ENCODE measurements at places on chromosomes 1 and 21.

DNA sequence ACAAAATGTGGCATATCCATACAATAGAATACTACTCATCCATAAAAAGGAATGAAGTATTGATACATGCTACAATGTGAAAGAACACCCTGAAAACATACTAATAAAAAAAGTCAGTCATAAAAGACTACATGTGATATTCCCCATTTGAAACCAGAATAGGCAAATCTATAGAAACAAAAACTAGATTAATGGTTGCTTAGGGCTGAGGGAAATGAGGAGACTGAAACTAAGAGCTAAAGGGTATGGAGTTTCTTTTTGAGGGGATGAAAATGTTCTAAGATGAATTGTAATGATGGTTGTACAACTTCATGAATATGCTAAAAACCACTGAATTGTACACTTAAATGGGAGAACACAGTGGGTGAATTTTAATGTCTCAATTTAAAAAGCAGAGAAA, 50.9 kb downstream of the ACBD6 start:
- no peak for DNase-seq

GRCh38 chr21:44283948-44284347, 1.7 kb upstream of the AIRE start:
- DNase-seq, result no peak

- DNase-seq, result peak; percentile 6
Measured at GRCh38 chr1:186404454-186405051, 28.9 kb downstream of the ODR4 start.

- no peak for DNase-seq
Measured at GRCh38 chr1:82377201-82377884, 576.6 kb downstream of the ADGRL2 start.

GRCh38 chr1:11967028-11967547, 13.2 kb upstream of the MFN2 start:
- peak; percentile 38 for DNase-seq

DNA sequence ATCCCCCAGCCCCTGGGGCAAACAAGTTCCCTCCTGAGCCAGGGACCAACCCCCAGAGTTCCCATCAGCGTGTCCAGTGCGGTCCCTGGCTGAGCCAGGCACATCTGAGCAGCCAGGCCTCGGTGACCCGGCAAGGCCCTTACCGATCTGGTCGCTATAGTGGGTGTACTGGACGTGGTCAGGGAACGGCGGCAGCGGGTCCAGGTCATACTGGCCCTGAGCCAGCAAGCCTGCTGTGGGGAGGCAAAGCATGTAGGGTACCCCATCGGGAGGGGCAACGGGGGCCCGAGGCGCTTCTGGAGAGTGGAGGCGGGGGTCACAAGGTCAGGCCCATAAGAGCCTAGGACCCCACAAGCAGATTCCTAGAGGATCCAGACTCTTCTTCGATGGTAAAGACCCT, 3.5 kb downstream of the MFAP2 start:
- no peak for DNase-seq

GRCh38 chr1:163267962-163268361, 53.8 kb upstream of the NUF2 start:
- no peak for DNase-seq

- DNase-seq, result no peak
Measured at GRCh38 chr1:21317690-21318043, 27.4 kb upstream of the ECE1 start.

GRCh38 chr1:53115403-53116306, 26.8 kb downstream of the SLC1A7 start:
- no peak for DNase-seq

- no peak for DNase-seq
Measured at GRCh38 chr1:45789601-45790000, 13.8 kb upstream of the MAST2 start.

DNA sequence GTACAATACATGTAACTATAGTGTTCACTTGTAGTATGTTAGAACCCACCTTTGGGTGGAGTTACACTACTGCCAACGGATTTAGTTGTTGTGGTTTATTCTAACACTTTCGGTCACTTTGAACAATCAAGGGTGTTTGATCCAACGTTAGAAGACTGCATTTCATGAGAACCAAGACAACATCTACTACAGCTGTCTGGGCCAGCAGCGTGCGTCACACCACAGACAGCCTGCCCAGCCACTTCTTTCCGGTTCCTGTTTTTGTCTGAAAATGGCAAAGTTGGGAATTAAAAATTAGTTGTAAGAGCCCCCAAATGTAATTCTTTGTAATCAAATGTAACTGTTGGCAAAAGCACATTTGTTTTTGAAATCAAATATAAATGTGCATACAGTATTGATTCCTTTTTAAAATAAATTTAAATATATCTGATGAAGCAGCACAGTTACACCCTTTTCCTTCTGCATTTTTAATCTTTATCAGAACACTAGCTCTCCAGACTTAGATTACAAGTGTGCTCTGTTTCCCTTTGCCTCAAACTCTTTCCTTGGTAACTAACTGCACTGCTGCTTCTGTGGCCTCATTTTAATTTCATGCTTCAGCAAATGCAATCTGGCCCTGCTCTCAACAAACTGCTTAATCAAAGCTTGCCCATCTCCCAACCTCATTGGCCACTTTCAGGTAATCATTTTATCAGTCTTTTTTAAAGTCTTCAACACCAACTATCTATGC, 86.6 kb upstream of the DPH5 start:
- DNase-seq, result no peak

DNA sequence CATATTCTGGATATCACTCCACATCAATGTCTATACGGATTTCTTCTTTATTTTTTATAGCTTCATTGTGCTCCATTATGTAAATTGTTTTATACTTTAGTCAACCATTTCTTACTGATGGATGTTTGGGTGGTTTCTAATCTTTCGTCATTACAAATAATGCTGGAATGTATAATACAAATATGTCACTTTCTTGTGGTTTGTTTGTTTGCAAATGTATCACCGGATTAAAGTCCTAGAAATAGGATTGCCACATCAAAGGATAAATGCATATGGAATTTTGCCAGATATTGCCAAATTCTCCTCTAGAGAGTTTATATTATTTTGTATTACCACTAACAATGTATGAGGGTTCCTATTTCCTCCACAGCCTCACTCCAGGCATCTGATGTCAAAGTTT, 48.7 kb upstream of the PRDM2 start:
- no peak for DNase-seq

- no peak for DNase-seq
Measured at GRCh38 chr1:18703041-18703621, 72.5 kb downstream of the PAX7 start.

GRCh38 chr1:109478806-109479205, 4.9 kb upstream of the ATXN7L2 start:
- no peak for DNase-seq

GRCh38 chr1:160020196-160020595, 11.6 kb downstream of the PIGM start:
- no peak for DNase-seq

DNA sequence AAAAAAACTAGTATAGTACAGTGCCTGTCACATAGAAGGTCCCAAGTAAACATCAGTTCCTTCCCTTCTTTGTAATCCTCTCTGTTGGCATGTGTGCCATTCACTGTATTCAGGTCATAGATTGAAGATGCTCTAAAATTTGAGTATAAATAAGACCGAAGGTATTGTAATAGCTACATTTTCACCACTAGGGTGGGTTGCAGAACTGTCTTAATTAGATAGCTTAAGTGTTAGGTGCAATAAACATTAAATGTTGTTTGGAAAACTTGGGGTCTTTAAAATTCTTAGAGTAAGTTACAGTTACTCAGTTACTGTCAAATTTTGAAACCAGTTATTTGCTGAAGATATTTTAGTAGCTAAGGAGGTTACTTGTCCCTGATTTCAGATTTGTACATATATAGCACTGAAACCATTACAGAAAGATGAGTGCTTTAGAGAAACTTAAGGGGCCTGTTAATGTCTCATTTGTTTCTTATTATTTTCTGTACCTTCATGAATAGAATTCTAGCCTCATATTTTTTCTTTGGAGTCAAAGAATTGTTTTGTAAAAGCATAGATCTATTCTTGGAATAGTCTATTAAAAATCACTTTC, 24.3 kb downstream of the PER3 start:
- DNase-seq, result no peak

- no peak for DNase-seq
Measured at GRCh38 chr1:232538224-232538942, 91.5 kb downstream of the SIPA1L2 start.

DNA sequence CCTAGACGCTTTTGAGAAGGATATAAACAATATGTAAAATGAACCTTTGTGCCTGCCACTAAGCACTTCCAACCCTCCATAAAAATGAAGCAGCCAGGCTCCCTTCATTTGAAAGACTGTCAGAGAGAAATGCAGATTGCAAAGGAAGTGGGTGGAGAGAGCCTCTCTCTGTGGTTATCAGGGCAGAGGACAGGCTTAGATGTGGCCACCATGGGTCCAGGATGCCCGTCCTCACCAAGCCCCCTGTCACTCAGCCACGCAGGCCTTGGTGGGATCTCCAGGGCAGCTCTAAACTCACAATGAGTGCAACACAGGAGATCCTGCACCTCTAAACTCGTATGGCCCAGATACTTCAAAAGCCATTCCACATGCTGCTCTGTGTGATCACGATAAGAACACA, 37.9 kb downstream of the TMPRSS2 start:
- no peak for DNase-seq

DNA sequence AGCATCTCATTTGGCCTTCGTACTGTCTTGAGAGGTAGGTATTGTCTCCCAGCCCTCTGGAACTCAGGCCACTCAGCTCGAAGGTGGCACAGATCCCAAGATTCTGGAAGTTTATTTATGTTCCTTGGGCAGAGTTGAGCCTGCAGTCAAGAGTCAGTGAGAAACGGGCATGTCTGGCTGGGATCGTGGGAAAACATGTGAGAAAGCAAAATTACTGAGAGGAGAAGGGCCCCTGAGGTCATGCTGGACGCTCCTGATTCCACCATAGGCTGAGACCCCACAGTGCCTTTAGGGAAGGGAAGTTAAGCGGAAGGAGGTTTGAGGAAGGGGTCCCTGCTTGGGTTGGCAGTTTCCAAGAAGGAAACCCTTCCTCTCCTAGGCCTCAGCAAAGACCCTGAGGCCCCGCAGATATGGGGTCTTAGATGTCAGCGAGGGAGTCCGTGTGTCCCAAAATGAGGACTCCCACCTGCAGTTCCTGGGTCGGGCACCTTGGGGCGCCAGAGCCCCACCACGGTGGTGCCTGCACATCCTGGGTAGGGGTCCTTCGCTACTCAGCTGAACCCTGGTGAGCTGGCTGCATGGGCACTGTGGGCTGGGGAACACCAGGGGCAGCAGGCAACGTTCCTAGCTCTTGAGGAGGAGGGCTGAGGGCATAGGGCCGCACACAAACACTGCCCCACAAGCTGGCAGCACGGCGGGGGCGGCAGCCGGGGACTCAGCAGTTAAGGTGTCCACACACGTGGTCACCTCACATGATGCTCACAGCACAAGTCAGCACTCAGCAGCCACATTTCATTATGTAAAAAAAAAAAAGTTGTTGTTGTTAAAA, 12.3 kb upstream of the SEMA4A start:
- no peak for DNase-seq

DNA sequence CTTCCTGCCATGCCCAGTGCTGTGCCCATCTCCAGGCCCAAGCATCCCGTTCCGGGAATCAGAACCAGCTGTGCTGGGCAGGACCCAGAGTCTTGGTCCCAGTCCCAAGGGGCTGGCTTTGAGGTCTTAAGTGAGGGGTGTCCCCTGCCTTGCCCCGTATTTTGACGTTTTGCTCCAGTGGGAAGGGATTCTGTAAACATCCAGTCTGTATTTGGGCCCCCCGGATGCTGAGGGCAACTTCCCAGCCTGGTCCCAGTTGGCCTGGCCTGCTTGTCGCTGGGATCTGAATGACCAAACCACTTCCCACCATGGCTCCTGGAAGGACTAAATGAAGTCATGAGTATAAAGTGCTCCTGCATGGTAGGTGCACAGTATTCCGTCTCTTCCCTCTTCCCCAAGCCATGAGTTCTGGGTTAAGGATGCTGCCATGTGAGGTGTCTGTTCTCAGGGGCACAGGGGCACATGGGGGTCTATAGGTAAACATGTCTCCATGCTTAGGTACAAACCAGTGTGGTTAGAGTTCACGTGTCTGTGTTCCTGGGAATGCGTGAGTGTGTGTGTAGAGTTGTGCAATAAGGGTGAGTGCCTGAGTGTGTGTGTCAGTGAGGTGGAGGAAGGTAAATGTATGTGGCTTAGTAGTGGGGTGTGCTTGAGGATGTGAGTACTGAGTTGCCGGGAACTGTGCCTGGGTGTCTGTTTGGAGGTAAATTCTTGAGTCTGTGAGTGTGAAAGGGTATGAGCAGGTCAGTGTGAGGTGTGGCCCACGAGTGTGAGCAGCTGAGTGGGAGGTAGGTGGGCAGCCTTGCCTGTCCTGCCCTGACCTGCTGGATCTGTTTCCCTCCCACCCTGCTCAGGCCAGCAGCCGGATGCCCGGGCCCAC, 1.5 kb downstream of the B4GALT2 start:
- no peak for DNase-seq

DNA sequence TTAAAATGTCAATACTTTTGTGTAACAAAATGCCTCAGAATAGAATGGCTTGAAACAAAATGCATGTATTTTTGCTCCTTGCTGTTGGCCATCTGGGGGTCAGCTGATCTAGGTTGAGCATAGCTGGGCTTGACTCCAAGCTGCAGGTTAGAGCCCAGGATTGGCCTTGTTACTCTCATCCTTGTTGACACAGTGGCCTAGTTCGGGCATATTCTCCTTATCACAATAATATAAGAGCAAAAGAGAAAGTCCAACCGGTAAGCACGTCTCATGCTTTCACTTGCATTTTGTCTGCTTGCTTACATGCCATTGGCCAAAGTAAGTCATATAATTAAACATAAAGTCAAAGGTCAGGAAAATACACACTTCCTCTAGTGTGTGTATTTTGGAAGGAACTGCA, 456.2 kb downstream of the KCNT2 start:
- no peak for DNase-seq

GRCh38 chr1:93681101-93681988, at the start of gene BCAR3:
Gene BCAR3 (minus strand): TSS chr1:93681837. CDS start chr1:93674930, 6,907 bp downstream.
- DNase-seq, result peak; percentile 40

- DNase-seq, result no peak
Measured at GRCh38 chr1:6447818-6448748, 17.9 kb downstream of the TNFRSF25 start.

DNA sequence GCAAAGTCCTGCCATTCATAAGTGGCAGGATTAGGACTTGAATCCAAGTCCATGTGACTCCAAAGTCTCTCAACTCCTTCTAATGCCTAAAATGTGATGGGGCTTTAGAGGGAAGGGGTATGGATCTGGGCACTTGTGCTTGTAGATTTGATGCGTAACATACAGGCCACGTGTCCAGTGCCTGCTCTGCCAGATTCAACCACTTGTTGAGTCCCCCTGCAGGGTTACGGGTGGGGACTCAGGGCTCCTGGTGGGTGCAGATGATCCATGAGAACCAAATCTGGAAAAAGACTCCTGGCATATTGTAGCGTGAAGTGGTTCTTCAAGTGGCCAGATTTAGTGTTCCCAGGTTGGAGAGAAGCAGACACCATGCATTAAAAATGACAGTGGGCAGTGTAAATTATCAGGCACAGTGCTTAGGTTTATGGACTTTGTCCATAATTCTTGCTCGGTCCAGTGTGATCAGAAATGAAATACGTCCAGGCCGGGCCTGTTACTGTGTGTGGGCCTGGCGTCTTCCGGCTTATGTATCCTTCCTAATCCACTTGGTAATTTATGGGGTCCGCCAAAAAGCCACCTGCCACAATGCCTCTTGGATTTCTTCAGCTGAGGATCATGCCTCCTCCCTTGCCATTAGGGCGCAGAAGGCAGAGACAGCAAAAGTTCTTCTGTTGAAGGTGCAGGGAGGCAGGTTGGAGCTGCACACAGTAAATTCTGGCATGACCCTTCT, 51.2 kb upstream of the LRP8 start:
- no peak for DNase-seq

All from GM19239 (cell line).